ENCODE measurements at places on chromosomes 6 and 20. TPM values are rescaled to one million over a fixed set of nuclear protein-coding genes. Genes with fewer than 3 reads are reported as not detected.

MOG gene
- not detected for total RNA-seq

ERVFRD-1 gene
- total RNA-seq, result not detected

DNA sequence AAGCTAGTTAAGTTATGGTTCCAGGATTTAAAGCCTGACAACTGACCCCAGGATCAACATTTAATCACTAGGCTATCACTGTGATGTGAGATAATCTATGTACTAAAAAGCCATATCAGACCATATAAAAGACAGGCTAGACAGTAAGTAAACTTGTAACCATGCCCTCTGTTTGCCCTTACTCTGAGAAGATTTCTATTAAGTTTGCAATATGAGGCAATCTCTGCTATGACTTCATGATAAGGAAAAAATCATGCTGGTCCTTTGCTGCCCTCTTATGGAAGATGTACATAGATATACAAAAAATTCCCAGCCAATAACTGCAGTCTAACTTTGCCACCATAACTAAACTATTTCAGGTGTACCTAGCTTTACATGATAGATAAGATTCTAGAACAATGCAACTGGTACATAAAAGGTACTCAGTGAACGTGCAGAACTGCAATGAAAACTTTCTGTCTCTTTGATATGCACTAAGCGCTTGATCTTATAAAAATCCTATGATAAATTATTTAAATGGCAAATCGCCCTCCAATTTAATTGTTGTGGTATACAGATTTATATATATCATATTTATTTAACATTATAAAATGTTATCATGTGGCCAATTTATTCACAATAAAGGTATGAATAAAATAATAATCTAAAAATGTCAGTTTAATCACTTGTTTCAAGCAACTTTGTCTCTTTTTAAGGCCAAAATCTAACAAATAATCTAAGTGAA is 70.5 kb downstream of the FAM217A start:
- DNase-seq, result no peak

DNA sequence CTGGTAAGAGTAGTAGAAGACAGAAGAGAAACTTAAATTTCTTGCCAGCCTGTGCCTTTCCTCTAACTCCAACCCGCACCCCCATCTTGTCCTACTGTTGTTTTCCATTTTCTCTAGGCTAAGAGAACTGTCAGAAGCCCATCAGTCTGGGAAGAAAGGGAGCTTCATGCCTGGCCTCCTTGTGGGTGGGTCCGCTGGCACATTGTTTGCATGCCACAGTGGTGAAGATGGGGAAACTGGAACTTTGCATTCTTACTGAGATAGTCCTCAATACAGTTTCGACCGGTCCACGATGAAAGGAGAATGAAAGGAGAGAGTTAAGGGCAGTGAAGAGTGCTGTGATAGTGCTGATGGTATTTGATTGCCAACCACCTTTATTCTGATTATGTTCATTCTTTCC is 103.1 kb downstream of the TCP11 start:
- no peak for DNase-seq

- DNase-seq, result no peak
Measured at GRCh38 chr6:133170602-133171001, 70.6 kb upstream of the EYA4 start.

DNA sequence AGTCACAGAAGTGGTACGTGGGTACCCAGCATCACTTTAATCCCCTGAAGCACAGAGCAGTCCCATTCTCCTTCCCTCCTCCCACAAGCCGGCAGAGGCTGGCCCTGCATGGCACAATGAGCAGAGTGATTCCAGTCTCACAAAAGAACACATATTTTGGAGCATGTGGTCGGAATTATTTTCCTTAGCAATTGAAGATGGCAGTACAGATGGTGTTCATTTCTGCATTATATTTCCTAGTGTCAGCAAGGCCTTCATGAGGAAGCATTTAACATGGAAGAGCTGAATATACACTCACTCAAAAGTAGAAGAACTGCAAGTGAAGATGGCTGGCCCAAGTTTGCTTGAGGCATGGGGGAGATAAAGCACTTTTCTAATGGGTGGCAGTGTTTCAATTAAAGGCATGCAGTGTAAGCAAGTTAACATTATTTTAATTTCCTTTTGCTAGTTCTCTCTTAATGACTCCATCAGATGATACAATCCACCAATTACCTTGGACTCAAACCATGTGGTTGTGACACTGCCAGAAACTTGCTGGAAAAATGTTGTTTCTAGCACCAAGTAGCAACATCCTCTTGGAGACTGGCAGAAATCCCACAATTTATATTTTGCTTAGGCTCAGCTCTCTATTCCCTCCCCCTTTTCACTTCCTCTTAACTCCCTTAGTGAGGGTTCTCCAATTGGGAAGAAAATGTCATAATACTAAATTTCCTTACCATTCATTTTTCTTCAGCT is 74.4 kb downstream of the ARHGAP18 start:
- DNase-seq, result no peak

DNA sequence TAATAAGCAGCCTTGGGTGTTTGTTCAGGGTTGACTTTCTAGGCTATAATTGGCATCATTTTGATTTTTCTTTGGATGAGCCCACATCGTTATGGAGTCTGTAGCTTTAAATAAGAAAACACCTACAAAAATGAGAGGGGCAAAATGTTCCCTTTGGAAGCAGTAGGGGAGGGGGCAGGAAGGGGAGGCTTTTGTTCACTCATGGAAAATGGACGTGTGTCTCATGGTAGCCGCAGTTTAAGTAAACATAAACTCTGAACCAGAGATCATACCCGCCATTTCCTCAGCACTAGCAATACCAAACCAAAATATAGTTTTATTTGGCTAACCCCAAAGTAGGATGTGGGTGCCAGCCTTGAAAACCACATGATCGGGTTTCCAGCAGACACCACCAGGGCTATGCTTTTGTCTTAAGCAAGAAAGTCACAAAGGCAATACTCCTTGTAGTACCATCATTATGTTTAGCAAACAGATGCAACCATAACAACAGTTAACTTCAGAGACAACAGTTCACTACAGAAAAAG is 572.5 kb upstream of the JAG1 start:
- DNase-seq, result no peak

Measured in neural progenitor cell (in vitro differentiated cells).